ENCODE measurements at places on chromosomes 7 and 10.

GRCh38 chr10:93079663-93080349, 6.1 kb downstream of the CYP26A1 start:
- DNase-seq = no peak

DNA sequence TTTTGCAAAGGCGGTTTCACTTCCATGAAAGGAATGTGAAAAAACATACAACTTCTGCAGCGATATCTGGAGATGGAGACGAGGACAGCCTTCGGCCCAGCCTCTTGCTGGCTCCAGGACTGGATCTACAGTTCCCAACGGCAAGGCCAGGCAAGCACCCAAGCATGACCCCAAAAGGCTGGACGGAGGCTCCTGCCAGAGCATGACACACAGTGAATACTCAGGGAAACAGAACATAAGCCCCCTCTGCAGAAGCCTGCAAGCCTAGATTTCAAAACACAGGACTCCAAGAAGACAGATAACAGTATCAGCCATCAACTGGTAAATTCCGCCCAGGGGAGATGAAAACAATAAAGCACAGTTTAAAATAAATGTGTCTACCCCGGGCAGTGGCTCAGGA, 3.3 kb upstream of the LRRC27 start:
- DNase-seq = no peak

GRCh38 chr7:101538596-101539459, 90.3 kb downstream of the MYL10 start:
- peak; percentile 36 for DNase-seq

- DNase-seq = no peak
Observed at GRCh38 chr10:123442901-123443300, 223.3 kb upstream of the GPR26 start.

GRCh38 chr10:9621216-9621615, 1396.5 kb upstream of the CELF2 start:
- DNase-seq = no peak

- no peak for DNase-seq
Observed at GRCh38 chr10:24331457-24331856, 122.5 kb downstream of the KIAA1217 start.

- DNase-seq = no peak
Observed at GRCh38 chr10:103806395-103807187, 48.8 kb downstream of the SH3PXD2A start.

- no peak for DNase-seq
Observed at GRCh38 chr10:122494833-122495232, 33.5 kb downstream of the HTRA1 start.

DNA sequence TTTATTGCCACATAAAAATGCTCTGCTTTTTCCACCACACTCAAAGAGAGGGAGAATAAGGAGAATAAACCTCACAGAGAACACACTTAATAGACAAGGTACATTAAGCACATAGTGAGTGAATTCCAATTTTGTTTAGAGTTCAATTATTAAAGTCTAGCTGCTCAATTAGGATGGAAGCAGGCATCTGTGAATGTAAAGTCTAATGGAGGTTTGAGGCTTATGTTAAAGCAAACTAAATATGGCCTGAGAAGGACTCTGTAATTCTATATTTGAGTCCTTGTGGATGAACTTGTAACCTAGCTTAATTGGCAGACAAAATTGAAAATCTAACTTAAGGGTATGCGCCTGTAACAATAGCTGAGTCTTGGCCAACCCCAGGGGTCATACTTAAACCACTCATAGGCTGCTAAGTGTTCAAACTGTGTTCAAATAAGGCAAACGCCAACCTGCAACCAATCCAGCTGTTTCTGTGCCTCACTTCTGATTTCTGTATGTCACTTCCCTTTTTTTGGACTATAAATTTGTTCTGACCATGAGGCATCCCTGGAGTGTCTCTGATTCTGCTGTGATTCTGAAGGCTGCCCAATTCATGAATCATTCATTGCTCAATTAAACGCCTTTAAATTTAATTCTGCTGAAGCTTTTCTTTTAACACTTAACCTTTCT, 31.3 kb upstream of the NME8 start:
- no peak for DNase-seq

- DNase-seq = no peak
Observed at GRCh38 chr10:77430530-77430929, 207.1 kb downstream of the KCNMA1 start.

GRCh38 chr10:52187521-52188258, 126.4 kb upstream of the DKK1 start:
- no peak for DNase-seq

DNA sequence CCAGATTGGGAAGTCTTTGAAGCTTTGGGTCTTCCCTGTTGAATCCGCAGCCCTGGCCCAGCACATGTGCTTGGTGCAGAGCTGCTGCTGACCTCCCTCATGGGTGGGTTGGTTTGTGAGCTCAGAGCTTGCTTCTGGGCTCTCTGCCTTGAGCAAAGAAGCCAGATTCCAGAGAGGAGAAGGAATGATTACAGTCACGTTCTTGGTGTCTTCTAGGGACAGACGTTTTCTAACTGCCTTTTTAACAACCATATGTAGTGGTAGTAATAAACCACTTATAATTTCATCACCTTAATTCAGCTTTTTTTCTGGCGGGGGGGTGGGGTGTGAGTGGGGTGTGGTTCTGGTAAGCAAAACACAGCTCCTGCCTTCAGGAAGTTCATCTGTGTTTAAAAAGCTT, 39.5 kb downstream of the LRMDA start:
- no peak for DNase-seq

- no peak for DNase-seq
Observed at GRCh38 chr10:5147255-5147980, 37.5 kb downstream of the AKR1C8 start.

DNA sequence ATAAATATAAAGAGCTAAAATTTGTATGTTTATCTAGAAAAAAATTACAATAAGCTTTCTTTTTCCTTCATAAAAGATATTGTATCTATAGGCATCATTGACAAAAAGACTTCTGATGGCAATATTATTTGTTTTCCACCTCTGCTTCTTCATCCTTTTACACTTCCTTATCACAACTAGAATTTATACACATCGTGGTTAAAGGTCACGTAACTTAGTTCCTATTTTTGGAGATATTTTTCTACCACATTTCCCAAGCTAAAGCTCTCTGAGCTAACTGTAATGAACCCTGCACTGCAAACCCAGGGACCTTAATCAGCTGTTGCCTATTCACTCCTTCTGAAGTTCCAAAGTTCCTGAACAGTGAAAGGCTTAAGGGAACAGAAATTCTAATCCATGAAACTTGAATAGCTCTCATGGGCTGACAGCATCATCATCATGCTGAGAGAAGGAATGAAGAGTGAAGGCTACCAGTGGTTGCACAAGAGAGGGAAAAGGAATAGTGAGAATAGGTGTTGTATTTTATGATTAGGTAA, 106.1 kb upstream of the SLC13A1 start:
- DNase-seq = no peak

DNA sequence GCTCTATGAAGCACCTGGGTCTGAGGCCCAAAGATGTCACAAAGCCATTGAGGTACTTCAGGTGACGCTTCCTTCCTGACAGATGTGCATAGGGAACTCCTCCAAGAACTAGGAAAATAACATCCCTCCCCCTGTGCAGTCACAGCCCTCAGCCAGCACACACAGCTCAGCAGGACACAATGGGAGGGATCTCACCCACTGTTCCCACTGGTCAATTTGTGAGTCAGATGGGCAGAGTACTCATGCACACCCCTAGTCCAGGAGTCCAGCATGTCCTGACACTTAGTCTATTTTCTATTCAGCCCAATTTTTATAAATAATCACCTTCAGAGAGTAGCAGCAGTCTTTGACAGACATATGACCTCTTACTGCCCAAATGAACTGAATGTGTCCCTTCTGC, 60.7 kb upstream of the PFKP start:
- no peak for DNase-seq

DNA sequence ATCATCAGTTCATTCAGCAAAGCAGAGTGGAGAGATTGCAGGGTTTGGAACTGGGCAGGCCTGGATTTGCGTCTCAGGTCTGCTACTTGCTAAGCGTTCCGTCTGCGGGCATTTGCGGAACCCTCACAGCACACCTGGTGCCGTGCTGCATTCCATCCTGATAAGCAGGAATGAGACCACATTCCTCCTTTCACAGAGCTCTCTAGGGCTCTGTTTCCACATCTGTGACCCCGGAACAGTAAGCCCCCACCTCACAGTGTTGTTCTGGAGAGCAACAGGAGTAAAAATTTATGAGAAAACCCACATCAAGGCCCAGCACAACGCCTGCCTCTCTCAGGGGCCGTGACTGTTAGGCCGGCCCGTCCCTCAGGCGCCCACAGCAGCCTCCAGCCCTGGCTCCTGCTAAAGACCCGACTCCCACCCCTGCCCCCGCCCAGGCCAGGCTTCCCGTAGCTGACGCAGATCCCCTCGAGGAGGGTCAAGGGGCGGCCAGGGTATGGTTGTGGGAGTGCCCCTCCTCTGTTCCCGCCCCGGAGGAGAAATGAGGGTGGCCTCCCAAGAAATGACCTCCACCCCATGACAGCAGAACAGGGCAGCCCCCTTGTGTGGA, 128.9 kb downstream of the RGS10 start:
- DNase-seq = no peak

DNA sequence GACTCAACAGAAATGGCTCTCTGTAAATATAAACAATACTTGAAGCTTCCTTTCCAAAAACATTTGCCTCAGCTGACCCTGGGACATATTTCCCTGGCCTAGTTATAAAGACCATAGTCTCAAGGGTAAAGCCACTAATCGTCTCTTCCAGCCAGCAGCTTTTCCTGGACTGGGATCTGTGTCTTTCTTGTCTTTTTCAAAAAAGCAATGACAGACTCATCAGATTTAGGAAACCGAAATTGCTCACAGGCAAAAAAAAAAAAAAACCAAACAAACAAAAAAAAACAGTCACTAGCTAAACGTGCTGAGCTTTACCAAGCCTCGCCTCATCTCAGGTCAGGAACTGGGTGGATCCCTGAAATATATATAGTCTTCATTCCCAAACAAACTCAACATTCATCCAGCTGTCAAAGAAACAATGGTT, 23.5 kb downstream of the STN1 start:
- no peak for DNase-seq

- no peak for DNase-seq
Observed at GRCh38 chr7:93883917-93884345, 6.6 kb downstream of the TFPI2 start.

GRCh38 chr10:49230004-49230403, 41.8 kb upstream of the TMEM273 start:
- no peak for DNase-seq

DNA sequence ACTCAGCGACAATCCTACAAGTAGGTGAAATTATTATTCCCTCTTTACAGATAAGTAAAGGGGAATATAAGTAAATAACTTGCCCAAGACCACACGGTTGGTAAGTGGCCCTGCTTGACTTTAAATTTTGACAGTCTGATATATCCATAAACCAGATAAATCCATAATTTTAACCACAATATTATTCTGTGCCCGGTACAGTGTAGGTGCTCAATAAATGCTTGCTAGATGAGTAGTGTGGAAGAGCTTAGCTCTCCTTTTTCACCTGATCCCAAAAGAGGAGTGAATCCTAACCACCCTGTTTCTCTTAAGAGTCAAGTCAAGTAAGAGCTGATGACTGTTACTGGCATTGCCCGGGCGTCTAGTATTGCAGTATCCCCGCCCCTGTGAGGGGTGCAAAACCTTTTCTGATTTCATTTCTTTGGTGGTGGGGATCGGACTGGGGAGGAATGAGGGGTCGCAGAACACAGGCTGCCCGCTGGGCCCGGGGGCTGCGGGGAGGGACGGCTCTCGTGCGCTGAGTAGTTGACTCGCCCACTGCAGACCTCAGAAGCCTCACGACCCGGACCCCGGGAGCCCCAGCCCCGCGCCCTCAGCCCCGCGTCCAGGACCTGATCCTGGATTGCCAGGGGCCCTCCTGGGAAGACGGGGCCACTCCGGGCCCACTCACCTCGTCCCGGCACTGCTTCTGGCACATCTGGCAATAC, 490 bp downstream of the KIN start:
- DNase-seq = no peak

GRCh38 chr7:106283831-106284713, 711 bp downstream of the NAMPT start:
- DNase-seq = no peak

- DNase-seq = no peak
Observed at GRCh38 chr10:2936816-2937215, 130.5 kb upstream of the PFKP start.

DNA sequence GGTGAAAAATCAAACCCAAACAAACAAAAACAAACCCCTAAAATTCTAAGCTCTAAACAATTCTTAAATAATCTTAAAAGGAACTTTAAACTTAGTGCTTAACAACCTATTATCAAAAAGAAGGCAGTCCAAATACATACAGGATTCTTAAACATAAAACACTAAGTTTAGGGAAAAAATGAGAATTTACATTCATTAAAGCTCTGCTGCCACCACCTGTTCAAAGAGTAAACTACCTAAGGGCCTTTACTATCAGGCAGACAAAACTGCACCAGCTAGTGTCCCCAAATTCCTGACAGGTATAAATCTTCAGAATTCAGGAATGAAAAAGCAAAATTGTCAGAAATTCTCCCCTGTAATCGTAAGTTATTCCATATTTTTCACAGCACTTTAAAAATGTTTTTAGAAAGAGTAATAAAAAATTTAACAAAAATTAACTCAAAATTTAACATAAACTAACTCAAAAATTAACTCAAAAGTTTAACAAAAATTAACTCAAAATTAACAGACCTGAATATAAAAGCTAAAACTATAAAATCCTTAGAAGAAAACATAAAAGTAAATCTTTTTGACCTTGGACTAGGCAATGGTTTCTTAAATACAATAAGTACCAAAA, 55.1 kb downstream of the PDZD8 start:
- no peak for DNase-seq

GRCh38 chr10:11863353-11864109, 40.4 kb downstream of the PROSER2 start:
- peak; percentile 58 for DNase-seq

DNA sequence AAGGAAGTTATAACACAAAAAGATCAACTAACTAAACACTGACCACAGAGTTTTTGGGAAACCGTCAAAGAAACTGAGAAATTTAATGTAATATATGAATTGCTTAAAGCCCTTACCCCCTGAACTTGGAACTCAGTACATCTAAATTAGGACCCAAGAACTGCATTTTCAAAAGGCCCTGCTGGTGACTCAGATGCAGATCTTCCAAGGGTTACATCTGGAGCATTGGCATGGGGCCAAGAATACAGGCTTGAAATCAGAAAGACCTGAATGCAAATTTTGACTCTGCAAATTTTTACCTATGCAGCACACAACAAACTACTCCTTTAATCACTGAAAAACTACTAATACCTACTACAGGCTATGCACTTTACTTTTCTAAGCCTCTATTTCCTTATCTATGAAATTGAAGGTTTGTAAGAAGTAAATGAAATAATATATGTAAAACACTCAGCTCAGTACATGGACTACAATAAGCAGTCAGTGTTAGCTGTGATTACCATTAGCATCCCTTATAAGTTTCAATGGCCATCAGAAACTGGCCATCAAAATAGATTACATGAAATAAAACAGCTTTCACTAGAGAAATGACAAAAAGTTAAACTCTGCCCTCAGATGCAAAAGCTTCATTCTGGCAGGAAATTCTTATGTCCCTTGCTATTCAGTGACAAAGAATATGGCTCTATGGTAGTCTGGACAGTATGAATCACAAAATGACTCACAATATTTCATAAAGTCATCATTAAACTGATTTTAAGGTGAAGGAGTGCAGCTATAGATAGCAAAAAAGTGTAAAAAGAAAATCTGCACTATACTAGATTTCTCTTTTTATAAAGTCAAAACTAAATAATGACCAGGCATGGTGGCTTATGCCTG, 43.6 kb downstream of the NSUN6 start:
- DNase-seq = no peak

Data from bone marrow (tissue), 2 donors.